ENCODE measurements at places on chromosomes 6 and 20. TPM values are rescaled to one million over a fixed set of nuclear protein-coding genes. Genes with fewer than 3 reads are reported as not detected.

- no peak for DNase-seq
These were observed 98.2 kb downstream of the QRSL1 start for GRCh38 chr6:106727480-106728149.

DNA sequence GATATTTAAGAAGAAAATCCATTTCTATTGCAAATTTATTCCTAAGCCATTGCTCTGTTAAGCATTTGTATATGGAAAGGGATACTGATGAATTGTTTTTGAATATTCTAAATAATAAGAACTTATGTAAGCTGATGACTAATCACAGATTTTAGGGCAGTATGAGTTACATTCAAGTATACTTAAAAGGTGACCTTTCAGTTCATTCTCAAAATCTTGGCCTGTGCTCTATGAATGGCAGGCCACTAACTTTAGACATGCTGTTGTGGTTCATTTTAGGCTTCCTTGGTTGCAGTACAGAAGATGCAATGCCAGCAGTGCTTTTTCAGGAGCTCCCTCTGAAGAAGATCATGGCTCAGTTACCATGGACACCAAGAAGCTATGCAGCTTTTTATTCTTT lies 380.4 kb downstream of the CENPW start:
- DNase-seq: no peak

GRCh38 chr6:85887461-85887860 lies 244.8 kb upstream of the SYNCRIP start:
- no peak for DNase-seq

- no peak for DNase-seq
These were observed 40.3 kb upstream of the SIM1 start for GRCh38 chr6:100504786-100505737.

GRCh38 chr6:25363427-25363826 lies 84.3 kb downstream of the CARMIL1 start:
- no peak for DNase-seq

DNA sequence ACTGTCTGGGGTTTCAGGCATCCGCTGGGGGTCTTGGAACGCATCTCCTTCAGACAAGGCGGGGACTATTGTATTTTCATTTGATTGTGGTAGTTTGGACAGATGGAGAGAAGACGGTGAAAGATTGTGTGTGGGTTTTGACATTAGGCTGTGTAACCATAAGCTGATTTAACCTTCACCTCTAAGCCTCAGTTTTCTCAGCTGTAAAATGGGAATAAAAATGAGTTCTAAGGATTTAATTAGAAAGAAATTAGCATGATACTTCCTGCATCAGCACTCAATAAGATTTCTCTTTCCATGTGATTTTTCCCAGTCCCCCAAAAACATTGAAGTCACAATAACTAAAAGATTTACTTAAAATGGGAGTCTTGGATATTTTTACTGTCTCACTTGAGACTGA lies 78.1 kb downstream of the CBFA2T2 start:
- DNase-seq: no peak

DNA sequence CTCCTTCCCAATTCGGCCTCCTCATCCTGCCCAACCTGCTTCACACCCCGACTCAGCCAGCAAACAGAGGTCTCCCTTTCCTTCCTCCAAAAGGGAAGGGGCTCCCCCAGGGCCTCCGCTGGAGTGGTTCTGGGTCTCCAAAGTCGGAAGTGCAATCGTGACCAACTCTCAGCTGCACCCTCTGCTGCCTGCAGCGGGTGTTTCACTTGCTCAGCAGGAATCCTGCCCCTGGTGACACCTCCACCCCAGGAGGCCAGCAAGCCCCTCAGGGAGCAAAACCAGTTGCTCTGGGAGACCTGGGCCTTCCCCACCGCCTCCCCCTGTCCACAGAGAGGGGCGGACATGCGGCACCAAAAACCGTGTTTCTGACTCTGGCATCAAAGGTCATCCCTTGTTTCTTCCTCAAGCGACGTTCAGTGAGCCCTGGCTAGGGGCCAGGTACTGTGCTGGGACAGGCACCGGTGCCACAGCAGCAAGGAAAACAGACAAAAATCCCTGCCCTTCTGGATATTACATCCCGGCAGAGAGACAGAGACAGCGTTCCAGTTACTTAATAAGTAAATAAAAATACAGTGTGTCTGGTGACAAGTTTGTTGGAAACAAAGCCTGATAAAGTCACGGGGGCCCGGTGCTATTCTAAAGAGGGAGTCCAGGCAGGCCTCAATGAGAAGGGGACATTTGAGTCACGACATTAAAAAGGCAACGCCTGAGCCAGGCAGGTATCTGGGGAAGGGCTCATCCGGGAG lies 219.0 kb downstream of the BMP7 start:
- no peak for DNase-seq

GRCh38 chr6:167266830-167267555 lies 24.1 kb upstream of the UNC93A start:
- no peak for DNase-seq

DNA sequence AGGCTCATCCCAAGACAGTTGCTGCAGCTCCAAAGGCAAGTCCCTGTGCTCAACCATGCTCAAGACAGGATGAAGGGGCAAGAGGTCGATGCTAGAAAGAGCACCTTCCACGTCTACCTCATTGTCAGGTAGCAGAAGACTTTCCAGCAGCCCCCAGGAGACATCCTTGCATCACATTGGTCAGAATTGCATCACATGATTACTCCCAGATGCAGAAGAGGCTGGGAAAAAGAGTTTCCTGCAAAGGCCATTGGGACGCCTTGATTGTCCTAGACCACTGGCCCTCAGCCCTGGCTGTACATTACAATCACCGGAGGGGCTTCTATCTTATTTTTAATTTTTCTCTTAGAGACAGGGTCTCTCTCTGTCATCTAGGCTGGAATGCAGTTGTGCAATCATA lies 17.3 kb upstream of the ZNF334 start:
- no peak for DNase-seq

DNA sequence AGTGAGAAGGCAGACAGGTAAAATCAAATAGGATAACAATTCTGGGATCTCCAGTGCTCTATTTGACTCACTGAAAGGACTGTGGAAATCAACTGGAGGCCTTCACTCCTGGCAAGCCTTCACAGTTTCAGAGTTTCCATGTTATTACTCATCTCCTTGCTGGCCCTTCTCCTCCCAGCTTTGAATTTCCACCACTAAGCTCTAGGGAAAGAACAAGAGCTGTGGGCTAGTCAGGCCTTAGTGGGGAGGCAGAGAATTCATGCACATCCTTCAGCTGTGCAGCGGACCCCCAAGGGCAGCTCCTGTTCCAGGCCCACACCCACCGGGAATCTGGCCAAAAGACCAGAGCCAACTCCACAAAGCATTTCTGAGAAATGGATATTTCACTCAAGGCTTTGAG lies 26.0 kb downstream of the MYLIP start:
- DNase-seq: no peak

DNA sequence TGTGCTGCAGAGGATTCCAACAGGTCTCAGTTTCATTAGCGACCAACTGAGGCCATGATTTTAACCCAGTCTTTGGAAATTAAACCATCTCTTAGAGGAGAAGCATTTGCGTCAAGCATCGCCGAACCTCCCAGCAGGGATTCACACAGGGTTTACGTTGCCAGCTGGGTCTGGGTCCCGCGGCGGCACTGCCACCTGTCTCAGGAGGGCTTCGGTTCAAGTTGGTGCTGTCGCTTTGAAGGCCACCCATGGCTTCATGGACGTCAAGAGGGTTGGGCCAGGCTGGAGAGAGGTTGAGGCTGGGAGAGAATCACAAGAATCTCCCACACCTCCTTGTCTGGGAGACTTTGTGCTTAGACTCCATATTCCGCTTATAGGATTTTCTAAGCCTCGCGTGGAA lies 43.0 kb upstream of the FRMD1 start:
- no peak for DNase-seq

DNA sequence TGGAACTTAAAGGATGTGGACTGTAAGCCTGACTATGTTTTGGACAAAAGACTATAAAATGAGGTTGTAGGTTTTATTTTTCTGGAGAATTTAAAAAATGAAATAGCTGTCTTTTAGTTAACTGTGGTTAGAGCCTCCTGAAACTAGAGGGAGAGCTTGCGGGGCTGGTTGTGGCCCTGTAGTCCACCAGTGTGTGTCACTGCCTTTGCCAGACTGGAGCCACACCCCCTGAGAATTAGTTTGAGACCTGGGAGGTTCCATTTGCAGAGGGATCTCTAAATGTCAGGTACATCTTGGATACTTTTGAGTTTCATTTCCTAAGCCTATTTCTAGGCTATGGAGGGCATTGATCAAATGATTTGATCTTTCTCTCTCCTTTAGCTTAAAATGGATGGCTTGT lies 20.8 kb downstream of the ZC2HC1B start:
- no peak for DNase-seq

DNA sequence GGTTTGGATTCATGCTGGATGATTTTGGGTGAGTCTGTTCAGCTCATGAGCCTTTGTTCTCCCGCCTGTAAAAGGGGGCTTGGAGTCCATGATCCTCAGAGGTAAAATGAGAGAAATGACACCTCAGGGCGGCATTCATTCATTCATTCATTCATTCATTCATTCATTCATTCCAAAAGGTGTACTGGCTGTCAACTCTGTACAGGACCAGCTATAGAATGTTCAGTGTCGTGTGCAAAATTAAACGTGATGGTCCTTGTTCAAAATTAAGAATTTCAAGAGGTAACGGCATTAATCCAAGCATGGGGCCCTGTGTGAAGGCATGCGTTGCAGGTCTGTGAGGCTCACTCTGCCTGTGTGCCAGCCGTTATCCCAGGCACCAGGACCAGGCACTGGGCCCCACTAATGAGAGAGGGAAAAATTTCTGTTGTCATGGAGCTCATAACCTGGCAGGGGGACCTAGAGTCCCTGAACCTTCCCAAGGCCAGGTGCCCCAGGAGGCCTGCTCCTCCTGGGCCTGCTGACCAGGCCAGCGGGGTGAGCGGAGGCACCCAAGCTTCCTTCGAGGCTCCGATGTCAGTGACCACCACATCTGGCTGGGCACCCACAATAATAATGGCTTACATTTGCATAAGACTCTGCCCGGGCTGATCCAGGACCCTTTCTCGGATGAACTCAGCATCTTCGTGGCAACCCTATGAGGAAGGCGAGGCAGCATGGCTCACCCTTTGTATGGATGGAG lies 53.2 kb downstream of the CEBPB start:
- no peak for DNase-seq

- DNase-seq: no peak
These were observed 32.2 kb downstream of the PYGB start for GRCh38 chr20:25280051-25280573.

DNA sequence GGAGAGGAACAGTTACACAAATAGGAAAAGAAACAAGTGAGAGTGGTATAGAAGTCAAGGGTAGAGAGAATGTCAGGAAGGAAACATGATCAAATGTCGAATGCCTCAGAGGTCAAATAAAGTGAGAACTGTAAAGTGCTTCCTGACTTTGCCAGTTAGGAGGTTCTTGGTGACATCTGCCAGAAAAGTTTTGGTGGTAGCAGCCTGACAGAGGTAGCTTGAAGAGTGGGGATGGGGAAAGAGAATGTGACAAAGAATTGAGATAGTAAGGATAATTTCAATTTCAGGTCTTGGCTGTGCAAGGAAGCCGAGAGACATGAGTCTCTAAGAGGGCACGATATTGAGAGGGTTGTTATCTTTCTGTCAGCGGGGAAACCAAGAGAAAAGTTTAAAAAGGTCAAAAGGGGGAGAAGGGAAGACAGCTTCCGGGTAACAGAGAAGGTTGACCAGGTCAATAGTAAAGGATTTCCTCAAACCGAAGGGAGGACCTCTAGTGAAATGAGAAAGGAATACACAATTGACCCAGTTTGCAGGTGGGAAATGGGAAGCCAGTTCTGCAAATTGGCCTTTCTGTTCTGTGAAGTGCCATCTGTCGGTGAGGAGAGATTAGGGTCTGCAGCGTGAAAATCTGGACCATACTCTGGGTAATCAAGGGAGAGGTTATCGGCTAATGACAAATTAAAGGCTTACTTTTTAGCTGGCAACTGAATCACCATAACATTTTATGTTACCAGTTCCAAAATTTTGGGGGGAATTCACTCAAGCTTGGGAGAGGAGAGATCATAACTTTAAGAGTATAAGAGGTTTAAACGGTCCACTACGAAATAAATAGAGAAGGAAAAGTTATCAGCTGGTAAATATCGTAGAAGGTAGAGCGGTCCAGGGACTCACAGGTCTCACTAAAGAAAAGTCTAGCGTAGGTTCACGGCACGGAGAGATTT lies 973 bp upstream of the BRD2 start:
- DNase-seq: no peak

DNA sequence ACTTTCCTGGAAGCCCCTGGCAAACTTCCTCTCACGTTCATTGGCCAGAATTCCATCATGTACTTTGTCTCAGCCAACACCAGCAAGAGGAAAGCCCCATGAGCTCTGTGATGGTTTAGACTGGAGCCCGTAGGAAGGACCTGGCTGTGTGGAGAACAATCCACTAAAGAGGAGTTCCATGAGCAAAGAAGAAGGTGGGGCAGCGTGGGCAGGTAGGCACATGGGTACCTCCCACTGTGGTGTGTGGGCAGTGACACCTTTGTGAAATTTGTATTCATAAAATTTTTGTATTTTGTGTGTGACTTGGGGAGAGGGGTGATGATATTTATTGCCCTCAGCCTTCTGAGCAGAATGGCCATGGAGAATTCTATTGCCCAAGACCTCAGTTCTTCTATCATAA lies 89.5 kb upstream of the SCP2D1 start:
- DNase-seq: no peak

- DNase-seq: no peak
These were observed 27.2 kb downstream of the DIDO1 start for GRCh38 chr20:62898970-62899632.

DNA sequence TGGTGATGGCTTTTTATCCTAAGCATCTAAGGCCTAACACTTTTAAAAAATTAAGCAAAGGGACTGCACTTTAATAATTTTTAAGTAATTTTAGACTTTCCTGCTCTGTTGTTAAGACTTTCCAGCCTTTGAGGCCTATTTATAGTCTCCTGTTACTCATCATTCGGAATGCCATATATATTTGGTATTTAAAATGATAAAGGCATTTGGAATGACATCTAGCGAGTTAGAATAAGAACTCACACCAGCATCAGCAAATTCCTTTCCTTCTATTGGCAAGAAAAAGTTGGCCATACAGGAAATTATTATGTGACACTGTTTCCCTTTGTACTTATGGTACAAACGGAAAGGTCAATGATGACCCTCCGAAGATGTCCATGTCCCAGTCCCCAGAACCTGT lies 88.1 kb upstream of the STMND1 start:
- no peak for DNase-seq

GRCh38 chr6:53520320-53520928 lies 24.5 kb downstream of the GCLC start:
- DNase-seq: no peak

DNA sequence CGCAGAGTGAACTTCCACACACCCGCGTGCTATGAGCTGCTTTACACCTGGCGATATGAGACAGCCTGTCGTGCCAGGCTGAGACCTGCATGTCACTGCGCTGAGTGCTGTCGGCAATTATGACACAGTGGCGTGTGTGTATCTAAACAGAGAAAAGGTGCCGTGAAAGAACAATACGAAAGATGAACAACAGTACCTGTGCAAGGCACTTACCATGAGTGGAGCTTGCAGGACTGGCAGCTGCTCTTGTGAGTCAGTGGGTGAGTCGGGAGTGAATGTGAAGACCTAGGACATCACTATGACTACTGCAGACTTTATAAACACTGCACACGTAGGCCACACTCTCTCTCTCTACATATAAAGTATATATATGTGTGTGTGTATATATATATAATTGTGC lies 68.5 kb upstream of the DUSP22 start:
- no peak for DNase-seq

The MRAP2 gene
- total RNA-seq: not detected

The HLA-C gene
- 2,634 TPM for total RNA-seq

The CFB gene
- 0.65 TPM for total RNA-seq

The ZNF334 gene
- 0.21 TPM for total RNA-seq

The TAB2 gene
- total RNA-seq: 199 TPM

The C20orf141 gene
- not detected for total RNA-seq
